ENCODE measurements at places on chromosomes 2 and 18.

DNA sequence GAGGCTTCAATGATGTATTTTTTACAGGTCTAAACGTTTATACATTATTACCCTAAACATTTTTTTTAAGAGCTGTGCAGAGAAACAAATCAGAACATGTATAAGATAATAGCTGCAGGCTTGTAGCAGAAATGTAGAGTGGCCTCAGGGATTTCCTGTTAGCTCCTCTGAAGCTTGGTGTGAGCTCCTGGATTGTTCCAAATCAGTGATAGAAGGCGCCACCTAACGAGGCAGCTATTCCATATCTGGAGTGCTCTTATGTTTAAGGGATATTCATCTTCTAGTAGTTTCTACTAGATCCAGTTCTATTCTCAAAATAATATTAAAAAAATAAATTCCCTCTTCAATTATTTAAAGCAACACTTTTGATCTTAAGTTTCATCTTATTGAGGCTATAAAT is 93.1 kb downstream of the LRP1B start:
- no peak for DNase-seq
- no peaks in the 10 kb centered on the region for H3K27me3 ChIP-seq
- H3K4me1 ChIP-seq: no peaks in the 10 kb centered on the region
- H3K27ac ChIP-seq: no peak overlapping the region
- H3K36me3 ChIP-seq: no peaks in the 10 kb centered on the region

DNA sequence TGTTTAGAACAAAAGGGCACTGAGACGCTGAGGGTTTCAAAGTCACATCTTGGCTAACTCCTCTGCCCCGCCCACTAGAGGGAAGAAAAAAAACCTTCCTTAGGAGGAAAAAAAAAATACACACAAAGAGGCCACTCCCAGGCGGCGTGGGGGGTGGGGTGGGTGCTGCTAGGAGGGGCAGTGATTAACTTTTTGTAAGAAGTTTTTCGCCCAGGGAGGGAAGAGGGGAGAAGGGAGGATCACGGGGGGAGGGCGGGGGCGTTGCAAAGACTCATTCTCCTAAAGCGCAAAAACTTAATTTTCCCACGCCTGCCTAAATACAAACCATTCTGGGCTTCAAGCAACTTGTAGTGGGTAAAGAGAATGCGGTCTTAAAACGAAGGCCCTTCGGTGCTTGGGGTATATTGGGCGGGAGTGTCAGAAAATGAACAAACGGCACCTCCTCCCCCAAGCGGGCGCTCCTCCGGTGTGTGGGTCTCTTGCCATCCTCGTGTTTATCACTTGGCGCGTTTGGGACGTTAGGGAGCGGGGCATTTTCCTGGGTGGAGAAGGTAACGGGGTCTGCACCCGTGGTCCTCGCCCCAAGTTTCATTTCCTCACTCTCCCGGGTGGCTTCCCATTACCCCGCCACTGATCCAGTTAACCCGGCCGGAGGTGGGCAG is 1.7 kb downstream of the CXCR4 start:
- peaks cover 7% of the 10 kb centered on the region for H3K27me3 ChIP-seq
- H3K4me1 ChIP-seq: peaks cover 3% of the 10 kb centered on the region
- H3K36me3 ChIP-seq: no peaks in the 10 kb centered on the region
- no peak for DNase-seq
- no peak overlapping the region for H3K27ac ChIP-seq
- peak overlapping the region; percentile 55 for H3K4me3 ChIP-seq

DNA sequence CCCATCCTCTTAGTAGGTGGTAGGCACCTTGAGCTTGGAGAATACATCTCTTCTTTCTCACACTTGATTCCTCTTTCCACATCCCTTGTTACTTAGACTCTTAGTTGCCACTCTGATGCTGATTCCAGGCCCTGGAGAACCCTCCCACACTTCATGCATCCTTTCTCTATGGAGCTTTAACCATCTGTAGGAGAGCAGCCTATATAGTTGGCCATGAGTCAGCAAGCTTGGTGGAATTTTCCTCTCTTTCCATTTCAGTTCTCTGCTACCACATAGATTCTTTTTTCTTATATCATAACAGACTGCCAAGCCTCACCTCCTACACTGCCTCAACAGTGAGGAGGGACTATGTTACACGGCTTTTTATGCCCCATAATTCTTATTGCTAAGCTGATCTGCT is 851.6 kb upstream of the CDH2 start:
- H3K27ac ChIP-seq: no peak overlapping the region
- no peak for DNase-seq
- no peaks in the 10 kb centered on the region for H3K27me3 ChIP-seq
- no peak overlapping the region for H3K4me3 ChIP-seq
- H3K4me1 ChIP-seq: no peaks in the 10 kb centered on the region

- H3K27me3 ChIP-seq: no peaks in the 10 kb centered on the region
- no peak overlapping the region for H3K4me3 ChIP-seq
- DNase-seq: peak; percentile 54
- peak overlapping the region; percentile 86 for H3K27ac ChIP-seq
- no peaks in the 10 kb centered on the region for H3K36me3 ChIP-seq
Measured at GRCh38 chr18:48996901-48997463, 46.2 kb upstream of the SMAD7 start.

- no peaks in the 10 kb centered on the region for H3K27me3 ChIP-seq
- DNase-seq: no peak
- H3K4me3 ChIP-seq: no peak overlapping the region
- H3K4me1 ChIP-seq: no peaks in the 10 kb centered on the region
- no peak overlapping the region for H3K27ac ChIP-seq
- no peaks in the 10 kb centered on the region for H3K36me3 ChIP-seq
Measured at GRCh38 chr2:239959059-239959971, 65.8 kb downstream of the NDUFA10 start.

DNA sequence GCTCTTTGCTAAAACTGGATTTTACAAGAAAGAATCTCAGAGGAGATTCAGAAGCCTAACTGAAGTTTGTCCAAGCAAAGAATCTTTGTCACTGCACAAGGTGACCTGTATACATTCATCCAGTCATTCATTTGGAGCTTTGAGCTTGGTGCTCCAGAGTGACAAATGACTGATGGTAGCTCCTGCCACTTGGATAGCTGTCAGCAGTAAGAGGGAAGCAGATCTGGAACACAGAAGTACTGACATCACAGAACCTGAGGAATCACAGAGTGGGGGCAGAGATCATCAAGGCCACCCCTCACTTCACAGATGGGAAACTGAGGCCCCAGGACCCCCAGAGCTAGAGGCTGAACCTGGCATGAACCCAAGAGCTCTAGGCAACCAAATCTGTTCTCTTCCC is 28.8 kb upstream of the IGFBP2 start:
- no peaks in the 10 kb centered on the region for H3K36me3 ChIP-seq
- no peaks in the 10 kb centered on the region for H3K27me3 ChIP-seq
- no peaks in the 10 kb centered on the region for H3K4me1 ChIP-seq
- H3K27ac ChIP-seq: no peak overlapping the region

- DNase-seq: peak; percentile 80
- H3K36me3 ChIP-seq: no peaks in the 10 kb centered on the region
- H3K27me3 ChIP-seq: no peaks in the 10 kb centered on the region
- H3K4me1 ChIP-seq: no peaks in the 10 kb centered on the region
Measured at GRCh38 chr2:29196792-29197788, 81.9 kb downstream of the CLIP4 start.

DNA sequence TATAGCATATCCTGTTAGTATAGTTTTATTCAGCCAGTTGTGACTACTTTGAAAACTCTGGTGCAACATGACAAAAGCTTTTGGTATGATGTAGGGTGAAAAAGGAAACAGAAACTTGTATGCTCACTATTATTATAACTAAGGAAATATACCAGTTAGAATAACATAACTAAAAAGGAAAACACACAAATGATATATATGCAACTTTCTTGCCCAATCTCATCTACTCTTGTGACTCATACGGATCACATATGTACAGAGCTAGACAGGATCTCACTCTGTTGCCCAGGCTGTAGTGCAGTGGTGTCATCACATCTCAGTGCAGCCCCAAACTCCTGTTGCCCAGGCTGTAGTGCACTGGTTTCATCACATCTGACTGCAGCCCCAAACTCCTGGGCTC is 12.4 kb upstream of the TLK1 start:
- no peak overlapping the region for H3K27ac ChIP-seq
- H3K4me1 ChIP-seq: peaks cover 6% of the 10 kb centered on the region
- no peaks in the 10 kb centered on the region for H3K27me3 ChIP-seq
- no peak for DNase-seq

GRCh38 chr18:22200611-22201225 is 31.3 kb downstream of the GATA6 start:
- DNase-seq: no peak
- no peak overlapping the region for H3K4me3 ChIP-seq
- no peaks in the 10 kb centered on the region for H3K27me3 ChIP-seq
- H3K4me1 ChIP-seq: peaks cover 10% of the 10 kb centered on the region

GRCh38 chr2:239445771-239446524 is 45.1 kb upstream of the HDAC4 start:
- no peak overlapping the region for H3K27ac ChIP-seq
- H3K36me3 ChIP-seq: no peaks in the 10 kb centered on the region
- no peak for DNase-seq
- 0 out of 2 replicates have a peak, but pooled peaks cover 3% of the 10 kb centered on the region for H3K4me1 ChIP-seq
- H3K4me3 ChIP-seq: no peak overlapping the region
- no peaks in the 10 kb centered on the region for H3K27me3 ChIP-seq

DNA sequence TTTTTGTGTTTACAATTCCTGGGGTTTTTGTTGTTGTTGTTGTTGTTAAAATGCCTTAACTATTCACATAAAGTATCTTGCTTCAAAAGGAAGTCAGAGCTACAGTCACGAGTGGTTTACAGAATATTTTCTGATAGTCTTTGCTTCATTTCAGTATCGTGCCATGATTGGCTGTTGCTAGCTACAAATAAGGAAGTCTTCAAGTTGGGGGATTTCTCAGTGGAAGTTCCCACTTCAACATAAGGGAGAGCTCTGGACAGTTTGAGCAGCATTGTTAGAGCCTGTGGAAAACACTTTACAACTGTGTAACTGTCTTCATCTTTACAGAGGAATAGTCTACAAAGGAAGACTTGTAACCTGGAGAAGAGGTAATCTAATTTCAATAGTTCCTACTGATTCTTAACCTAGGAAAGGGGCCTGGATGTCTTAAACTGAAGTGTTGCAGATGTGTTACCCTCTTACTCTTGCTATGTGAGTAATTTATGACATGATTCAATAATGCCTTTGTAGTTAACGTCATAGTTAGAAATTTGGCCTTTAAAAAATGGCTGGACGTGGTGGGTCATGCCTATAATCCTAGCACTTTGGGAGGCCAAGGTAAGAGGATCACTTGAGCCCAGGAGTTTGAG is 23.4 kb upstream of the TANK start:
- no peaks in the 10 kb centered on the region for H3K36me3 ChIP-seq
- H3K27ac ChIP-seq: no peak overlapping the region
- no peaks in the 10 kb centered on the region for H3K27me3 ChIP-seq

- no peaks in the 10 kb centered on the region for H3K4me1 ChIP-seq
- H3K27me3 ChIP-seq: no peaks in the 10 kb centered on the region
- H3K27ac ChIP-seq: no peak overlapping the region
- DNase-seq: no peak
Measured at GRCh38 chr2:176284461-176285049, 15.3 kb downstream of the MTX2 start.

DNA sequence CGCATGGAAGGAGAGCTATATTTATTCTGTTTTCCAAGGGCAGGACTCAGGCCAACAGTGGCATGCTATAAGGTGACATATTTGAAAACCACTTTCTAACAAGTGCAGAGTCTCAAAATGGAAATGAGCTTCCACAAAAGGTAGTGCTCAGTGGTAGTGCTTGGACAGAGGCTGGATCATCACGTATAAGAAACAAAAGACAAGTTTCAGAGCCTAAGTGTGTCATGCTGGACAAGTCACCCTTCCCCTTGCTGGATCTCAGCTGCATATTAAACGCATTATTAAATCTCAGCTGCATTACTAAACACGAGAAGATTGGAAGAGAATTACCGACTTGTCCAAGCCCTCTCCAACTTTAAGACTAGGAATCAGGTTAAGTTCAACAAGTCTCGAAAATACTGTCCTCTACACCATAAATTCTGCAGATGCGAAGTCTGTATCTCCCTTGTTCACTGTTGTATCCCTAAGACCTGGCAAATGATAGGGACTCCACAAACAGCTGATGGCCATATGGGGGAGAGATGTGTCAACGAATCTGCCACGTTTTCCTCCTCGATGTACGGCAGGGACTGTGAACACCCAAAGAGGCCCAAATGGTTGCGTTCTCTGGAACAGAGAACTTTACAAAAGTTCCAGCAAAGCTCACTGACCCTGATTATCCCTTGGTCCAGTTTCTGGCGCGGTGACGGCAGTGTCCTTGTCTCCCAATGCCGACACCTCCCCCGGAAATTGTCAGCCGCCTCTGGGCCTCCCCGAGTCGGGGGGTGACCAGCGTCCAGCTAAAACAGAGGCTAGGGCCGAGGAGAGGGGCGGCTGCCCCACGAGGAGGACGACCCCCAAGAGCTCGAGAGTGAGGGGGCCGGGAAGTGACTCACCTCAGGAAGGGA is 611 bp downstream of the NOL10 start:
- H3K27me3 ChIP-seq: no peaks in the 10 kb centered on the region
- H3K27ac ChIP-seq: no peak overlapping the region
- 0 out of 2 replicates have a peak, but pooled peaks cover 4% of the 10 kb centered on the region for H3K4me1 ChIP-seq
- DNase-seq: no peak
- no peaks in the 10 kb centered on the region for H3K36me3 ChIP-seq

- H3K4me3 ChIP-seq: no peak overlapping the region
- H3K4me1 ChIP-seq: no peaks in the 10 kb centered on the region
- peak; percentile 28 for DNase-seq
- H3K27me3 ChIP-seq: no peaks in the 10 kb centered on the region
- no peaks in the 10 kb centered on the region for H3K36me3 ChIP-seq
Measured at GRCh38 chr2:64311948-64312621, 141.9 kb upstream of the LGALSL start.

GRCh38 chr18:10949655-10950054 is 199.7 kb downstream of the PIEZO2 start:
- H3K36me3 ChIP-seq: no peaks in the 10 kb centered on the region
- no peaks in the 10 kb centered on the region for H3K4me1 ChIP-seq
- H3K27me3 ChIP-seq: no peaks in the 10 kb centered on the region
- DNase-seq: no peak
- H3K27ac ChIP-seq: no peak overlapping the region

- no peak overlapping the region for H3K27ac ChIP-seq
- no peaks in the 10 kb centered on the region for H3K27me3 ChIP-seq
- no peak for DNase-seq
- no peaks in the 10 kb centered on the region for H3K4me1 ChIP-seq
- H3K4me3 ChIP-seq: no peak overlapping the region
- H3K36me3 ChIP-seq: no peaks in the 10 kb centered on the region
Measured at GRCh38 chr2:119460076-119460475, 28.4 kb downstream of the TMEM37 start.

GRCh38 chr2:31739161-31739560 is 158.4 kb upstream of the SRD5A2 start:
- H3K27ac ChIP-seq: no peak overlapping the region
- DNase-seq: no peak
- H3K4me3 ChIP-seq: no peak overlapping the region
- no peaks in the 10 kb centered on the region for H3K36me3 ChIP-seq
- no peaks in the 10 kb centered on the region for H3K27me3 ChIP-seq

GRCh38 chr18:22559414-22560274 is 141.9 kb upstream of the CTAGE1 start:
- H3K4me3 ChIP-seq: peak overlapping the region; percentile 43
- H3K4me1 ChIP-seq: peaks cover 3% of the 10 kb centered on the region
- DNase-seq: peak; percentile 78
- H3K27ac ChIP-seq: peak overlapping the region; percentile 71

- no peaks in the 10 kb centered on the region for H3K36me3 ChIP-seq
- no peaks in the 10 kb centered on the region for H3K27me3 ChIP-seq
- DNase-seq: no peak
- H3K4me3 ChIP-seq: no peak overlapping the region
- no peak overlapping the region for H3K27ac ChIP-seq
Measured at GRCh38 chr2:18900691-18901141, 311.3 kb upstream of the NT5C1B start.
